ENCODE measurements at places on chromosomes 1 and 21.

GRCh38 chr1:104019675-104020049, 270.0 kb downstream of the AMY1C start:
- no peak for DNase-seq

GRCh38 chr1:210898473-210898872, 235.5 kb downstream of the KCNH1 start:
- no peak for DNase-seq

- DNase-seq, result no peak
Observed at GRCh38 chr1:30730346-30731108, 7.1 kb upstream of the MATN1 start.

GRCh38 chr1:161171191-161171590, 5.0 kb downstream of the PPOX start:
- no peak for DNase-seq

GRCh38 chr1:11860083-11860482, 1.3 kb upstream of the NPPB start:
- no peak for DNase-seq

DNA sequence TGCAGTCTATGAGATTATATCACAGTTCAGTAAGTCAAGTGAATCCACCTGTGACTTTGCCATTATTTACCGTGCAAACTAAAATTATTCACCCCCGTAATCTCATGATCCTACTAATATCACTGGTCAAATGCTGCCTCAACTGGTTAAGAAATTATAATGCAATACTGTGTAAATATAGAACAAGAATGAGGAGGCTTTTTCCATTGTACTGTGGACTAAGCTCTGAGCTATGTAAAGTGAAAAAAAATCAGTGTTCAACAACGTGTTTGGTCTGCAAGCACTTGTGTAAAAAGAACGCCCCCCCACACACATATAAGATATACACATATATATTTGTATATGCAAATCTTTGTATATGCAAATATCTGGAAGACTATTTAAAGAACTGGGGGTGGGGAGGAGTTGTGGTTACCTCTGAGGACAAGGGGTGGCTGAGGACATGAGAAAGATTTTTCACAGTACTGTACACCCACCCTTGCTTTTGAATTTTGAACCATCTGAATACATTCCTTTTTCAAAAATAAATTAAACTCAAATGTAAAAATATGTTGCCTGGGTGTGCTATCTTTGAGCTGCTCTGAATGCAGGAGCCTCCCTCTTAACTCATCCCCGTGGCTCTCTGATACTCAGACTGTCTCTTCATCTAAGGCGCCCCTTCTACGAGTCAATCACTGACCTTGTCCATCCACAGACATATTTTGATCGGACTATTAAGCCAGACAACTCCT, 57.0 kb downstream of the PTP4A2 start:
- DNase-seq, result no peak

- DNase-seq, result no peak
Observed at GRCh38 chr1:99758073-99758511, 8.3 kb downstream of the FRRS1 start.

- DNase-seq, result no peak
Observed at GRCh38 chr1:68145418-68146126, 86.8 kb downstream of the WLS start.

- no peak for DNase-seq
Observed at GRCh38 chr1:115182012-115182715, 92.9 kb upstream of the TSPAN2 start.

GRCh38 chr1:7117399-7118281, 332.4 kb downstream of the CAMTA1 start:
- DNase-seq, result no peak

DNA sequence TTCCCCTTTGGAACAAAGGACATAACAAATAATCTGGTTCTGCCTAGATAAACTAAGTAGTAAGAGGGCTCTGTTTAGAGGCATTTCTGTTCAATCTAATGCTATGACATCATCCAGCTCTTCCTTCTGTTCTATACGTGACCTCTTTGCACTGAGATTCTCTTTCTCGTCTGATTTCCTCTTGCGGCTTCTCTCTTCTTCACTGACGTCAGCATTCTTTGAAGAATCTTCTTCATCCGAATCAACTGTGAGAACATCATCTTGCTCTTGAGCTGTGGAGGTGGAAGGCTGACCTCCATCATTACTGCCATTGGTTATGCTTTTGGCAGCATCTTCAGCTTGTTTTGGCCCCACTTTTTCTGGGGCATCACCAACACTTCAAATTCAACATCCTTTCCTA, 130.4 kb downstream of the HS2ST1 start:
- no peak for DNase-seq

GRCh38 chr1:26811708-26812107, 14.8 kb upstream of the ZDHHC18 start:
- no peak for DNase-seq

DNA sequence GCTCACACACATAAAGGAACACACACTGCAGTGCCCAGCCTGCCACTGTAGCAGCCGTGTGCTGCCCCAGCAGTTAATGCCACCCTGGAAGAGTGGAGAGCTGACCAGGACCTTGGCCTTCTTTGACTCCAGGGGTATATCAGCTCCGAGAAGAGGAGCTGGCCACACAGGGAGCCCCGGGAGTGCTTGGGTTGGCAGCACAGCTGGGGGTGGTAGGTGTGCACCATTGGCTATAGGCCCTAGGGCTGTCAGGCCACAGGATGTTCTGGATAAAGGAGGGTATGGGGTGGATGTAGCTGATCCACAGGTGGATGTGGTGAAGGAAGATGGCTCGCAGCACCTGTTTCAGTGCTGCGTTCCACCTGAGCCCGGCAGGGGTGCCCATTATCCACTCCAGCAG, 640.5 kb downstream of the PLPP3 start:
- DNase-seq, result no peak

DNA sequence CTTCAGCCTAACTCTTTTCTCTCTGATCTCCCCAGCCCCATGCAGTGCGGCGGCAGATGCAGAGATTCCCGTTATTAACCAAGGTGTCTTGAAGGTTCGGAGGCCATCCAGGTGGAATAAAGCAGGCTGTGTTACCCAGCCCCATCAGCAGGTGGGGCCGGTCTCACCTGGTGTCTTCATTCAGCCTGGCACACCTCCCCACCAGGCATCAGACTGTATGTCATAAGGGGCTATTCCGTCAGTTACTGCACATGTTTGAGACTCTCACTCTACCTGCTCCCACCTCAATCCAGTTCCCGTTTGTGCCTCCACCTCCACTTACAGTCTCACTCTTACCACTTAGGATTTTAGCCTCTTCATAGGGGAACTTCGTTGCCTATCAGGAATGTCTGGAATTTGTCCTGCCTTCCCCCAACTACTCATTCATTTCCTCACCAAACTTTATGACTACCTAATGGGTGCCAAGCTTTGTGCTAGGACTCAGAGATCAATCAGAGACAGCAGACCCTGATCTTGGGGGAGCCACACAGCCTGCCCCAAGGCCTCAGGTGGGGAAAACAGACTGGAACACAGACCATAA, 170.2 kb downstream of the PLPP3 start:
- DNase-seq, result no peak

DNA sequence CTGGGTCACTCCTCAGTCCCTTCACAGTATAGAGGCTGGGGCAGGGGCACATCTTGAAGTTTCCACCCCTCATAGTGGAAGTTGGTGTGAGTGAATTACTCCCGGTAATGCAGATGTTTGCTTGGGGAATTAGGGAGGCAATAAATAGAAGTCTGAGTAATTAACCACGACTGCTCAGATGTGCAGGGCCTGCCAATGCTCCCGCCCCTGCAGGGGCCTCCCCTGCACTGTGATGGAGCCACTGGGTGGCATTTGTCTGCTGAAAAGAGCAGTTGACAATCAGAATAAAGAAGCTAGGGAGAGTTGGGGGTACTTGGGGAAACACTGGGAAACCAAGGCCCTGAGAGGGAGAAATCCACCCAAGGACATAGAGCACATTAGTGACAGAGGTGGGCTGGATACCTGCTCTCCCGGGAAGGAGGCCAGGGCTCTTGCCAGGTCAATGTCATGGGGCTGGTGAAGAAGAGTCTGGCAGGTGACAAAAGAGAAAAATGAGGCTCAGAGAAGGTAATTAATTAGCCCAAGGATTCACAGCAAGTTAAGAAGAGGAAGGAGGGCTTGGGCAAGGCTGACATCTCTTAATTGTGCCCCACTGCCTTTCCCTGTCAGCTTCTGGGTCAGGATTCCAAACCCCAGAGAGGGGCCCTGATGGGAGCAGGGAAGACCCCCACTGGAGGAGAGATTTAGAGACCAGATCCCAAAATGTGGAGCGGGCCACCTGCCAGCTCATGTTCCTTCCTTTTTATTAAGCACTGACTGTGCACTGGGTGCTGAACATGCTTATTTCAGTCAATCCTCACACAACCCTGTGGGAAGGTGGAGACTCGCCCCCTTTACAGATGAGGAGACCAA, 436.2 kb downstream of the MATN1 start:
- no peak for DNase-seq

DNA sequence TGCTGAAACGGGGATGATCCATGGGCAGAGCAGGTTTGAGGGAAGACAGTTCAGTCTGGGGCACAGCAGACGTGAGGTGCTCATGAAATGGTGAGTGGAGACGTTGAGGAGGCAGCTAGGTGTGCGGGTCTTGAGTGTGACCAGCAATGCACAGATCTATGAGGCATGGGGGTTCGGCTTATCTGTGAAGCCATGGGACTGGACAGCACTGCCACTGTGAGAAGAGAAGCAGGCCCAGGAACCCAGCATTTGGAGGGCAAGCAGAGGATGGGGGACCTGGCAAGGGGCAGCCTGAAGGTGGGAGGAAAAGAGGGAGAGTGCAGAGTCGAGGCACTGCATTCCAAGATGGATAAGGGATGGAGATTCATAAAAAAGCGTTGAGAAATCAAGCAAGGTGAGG, 8.0 kb downstream of the CSF1 start:
- no peak for DNase-seq

GRCh38 chr1:8024329-8024728, 1.8 kb downstream of the ERRFI1 start:
- no peak for DNase-seq

- peak; percentile 83 for DNase-seq
Observed at GRCh38 chr1:86774305-86775295, 70.2 kb downstream of the SH3GLB1 start.

GRCh38 chr1:40630488-40631223, 34.8 kb downstream of the RIMS3 start:
- peak; percentile 54 for DNase-seq

- no peak for DNase-seq
Observed at GRCh38 chr1:76254104-76255030, 179.8 kb downstream of the ST6GALNAC3 start.

GRCh38 chr1:2539312-2539907, 9.3 kb upstream of the HES5 start:
- no peak for DNase-seq

- DNase-seq, result no peak
Observed at GRCh38 chr1:81032973-81033425, 767.7 kb upstream of the ADGRL2 start.

DNA sequence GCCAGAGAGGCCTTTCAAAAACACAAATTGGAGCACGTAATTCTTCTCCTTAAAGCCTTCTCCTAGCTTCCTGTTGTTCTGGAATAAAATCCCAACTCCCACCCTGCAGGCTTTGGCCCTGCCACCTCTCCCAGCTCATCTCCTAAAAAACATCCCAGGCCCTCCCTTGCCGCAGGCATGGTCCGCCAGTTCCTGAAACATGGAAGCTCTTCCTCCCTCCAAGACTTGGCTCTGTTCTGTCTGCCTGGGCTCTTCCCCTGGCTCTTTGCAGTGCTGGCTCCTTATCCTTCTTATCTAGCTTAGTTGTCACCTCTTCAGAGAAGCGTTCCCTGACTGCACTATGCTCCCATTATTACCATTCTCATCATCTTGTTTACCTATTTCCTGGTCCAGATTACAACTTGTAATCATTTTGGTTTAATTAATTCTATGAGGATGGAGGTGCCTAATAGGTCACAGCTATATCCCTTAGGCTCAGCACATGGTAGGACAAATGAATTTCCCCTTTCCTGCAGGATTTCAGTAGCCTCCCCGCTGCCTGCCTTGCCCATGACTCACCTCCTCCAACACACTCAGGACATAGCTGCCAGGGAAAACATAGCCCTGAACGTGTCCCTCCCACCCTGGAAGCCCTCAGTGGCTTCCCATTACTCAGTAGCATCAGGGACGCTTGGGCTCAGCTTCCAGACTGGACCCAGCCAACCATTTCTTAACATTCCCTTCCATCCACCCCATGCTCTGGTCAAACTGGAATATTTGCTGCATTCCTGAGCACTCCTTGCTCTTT, 15.7 kb upstream of the IGSF21 start:
- no peak for DNase-seq

DNA sequence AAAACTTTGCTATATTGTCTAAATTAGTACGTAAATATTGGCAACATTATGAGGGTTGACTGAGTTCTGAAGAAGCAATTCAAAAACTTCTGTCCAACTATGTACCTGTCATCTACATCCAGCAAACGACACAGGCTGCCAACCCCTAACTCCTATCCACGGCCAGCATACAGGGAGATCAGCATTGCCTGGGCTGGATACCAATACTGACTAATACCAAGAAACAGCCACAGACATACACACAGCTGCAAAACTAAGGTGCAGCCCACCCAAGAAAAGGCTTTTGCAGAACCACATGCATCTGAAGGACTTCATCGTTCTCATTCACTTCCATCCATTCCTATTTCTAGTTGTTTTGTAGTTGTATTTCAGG, 2.0 kb downstream of the KIAA0319L start:
- DNase-seq, result no peak

GRCh38 chr1:109802136-109802900, 38.6 kb upstream of the EPS8L3 start:
- DNase-seq, result no peak

DNA sequence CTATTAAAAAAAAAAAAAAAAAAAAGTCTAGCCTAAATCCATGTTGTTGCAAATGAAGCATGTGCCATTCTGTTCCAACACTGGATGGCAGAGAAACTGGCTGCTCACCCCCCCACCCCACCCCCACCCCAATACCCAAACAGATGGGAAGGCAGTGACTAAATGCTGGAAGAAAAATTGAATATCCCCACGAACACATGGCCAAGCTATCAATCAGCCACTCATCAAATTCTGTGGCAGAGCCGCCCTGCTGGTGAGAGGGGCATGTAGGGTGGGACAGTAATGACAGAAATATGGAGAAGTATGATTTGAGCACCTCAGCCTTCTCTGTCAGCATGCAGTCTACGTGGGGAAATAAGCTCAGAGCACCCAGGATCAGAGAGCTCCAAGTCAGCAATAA, 34.1 kb downstream of the OPTC start:
- no peak for DNase-seq

GRCh38 chr21:32214654-32215305, 64.1 kb downstream of the MIS18A start:
- DNase-seq, result no peak

- DNase-seq, result no peak
Observed at GRCh38 chr1:191608367-191608766, 549.9 kb upstream of the RGS18 start.

GRCh38 chr1:207423560-207424292, 30.4 kb upstream of the CR2 start:
- DNase-seq, result no peak

DNA sequence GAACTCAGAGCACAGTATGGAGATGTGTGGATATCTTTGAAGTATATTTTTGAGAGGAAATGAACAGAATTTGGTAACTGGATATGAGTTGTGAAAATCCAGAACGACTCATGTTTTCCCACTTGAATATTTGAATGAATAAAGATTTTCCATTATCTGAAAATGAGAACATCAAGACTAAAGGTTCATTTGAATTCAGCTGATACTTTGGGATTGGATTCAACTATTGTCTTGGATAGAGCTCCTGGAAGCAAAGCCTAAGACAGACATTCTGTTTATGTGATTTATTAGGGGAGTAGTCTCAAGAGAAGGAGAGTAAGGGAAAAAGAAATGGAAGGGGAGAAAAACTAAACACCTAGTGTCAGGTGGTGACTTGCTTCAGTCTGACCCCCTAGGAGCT, 256.0 kb upstream of the LYPLAL1 start:
- DNase-seq, result no peak

All from testis (tissue), 5 donors.